ENCODE measurements at places on chromosomes 12 and 14.

GRCh38 chr12:77133566-77133965 lies 68.2 kb upstream of the E2F7 start:
- no peak for DNase-seq

- no peak for DNase-seq
Measured at GRCh38 chr12:123599310-123599709, 2.6 kb upstream of the DDX55 start.

- no peak for DNase-seq
Measured at GRCh38 chr12:78917513-78917912, 52.9 kb downstream of the SYT1 start.

- no peak for DNase-seq
Measured at GRCh38 chr12:79378496-79378895, 312.3 kb downstream of the PAWR start.

- no peak for DNase-seq
Measured at GRCh38 chr12:85468356-85469157, 188.5 kb downstream of the ALX1 start.

DNA sequence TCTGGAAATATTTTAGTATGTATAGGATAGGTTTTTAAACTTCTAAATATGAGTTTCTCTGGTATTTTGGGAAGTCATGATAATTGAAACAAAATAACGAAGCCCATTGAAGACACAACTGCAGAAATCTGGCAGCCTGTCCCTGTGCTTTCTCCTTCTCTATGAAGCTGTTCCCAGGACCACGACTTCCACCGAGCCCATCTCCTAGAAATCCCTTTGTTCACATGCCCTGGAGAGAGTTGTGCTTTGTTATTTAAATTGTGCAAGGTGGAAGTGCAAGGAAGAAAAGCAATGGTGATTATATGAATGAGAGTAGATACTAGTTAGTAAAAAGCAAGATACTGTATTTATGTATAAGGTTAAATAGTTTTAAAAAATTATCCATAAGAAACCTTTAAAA lies 32.2 kb downstream of the STK38L start:
- no peak for DNase-seq

DNA sequence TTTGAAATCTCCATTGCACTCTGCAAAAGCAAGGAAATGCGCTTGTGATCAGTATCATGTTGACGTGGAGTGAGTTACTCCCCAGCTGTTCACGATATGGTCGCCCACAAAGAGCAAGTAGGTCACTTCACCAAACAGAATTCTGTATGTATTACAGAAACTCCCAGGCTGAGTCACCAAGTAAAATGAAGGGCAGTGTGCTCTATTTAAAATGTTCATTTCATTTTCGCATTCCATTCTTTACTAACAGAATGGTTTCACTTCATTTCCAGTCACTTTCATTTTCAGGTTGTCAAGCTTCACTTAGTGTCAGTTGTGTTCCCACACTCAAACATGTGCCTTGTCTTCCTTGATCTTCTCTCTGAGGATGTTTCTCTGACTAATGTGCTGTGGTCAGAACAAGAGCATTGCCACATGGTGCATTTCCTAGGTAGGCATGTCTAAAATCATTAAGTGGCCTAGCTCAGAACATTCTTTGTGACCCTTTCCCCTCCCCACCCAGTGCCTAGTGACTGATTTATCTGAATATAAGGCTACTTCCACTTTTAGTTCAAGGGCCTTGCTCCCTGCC lies 391.2 kb downstream of the RAD51B start:
- no peak for DNase-seq

GRCh38 chr14:62006116-62006731 lies 244.0 kb downstream of the SNAPC1 start:
- DNase-seq = no peak

DNA sequence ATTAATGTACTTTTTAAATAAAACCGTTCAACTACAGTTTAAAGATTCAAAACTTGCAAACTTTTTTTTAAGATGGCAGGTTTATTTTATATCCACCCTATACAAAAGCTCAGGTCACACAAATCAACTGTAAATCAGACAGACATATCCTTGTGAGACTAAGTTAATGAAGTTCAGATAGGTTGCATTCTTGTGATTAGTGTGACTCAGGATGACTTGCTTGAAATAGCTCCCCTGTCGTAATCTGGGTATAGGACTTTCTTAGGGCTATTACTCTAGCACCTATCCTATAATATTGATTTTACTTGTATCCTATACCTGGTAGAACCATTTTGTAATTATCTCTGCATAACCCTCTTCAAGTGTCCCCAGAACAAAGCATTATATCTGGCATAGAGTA lies 9.5 kb upstream of the PRKD1 start:
- no peak for DNase-seq

DNA sequence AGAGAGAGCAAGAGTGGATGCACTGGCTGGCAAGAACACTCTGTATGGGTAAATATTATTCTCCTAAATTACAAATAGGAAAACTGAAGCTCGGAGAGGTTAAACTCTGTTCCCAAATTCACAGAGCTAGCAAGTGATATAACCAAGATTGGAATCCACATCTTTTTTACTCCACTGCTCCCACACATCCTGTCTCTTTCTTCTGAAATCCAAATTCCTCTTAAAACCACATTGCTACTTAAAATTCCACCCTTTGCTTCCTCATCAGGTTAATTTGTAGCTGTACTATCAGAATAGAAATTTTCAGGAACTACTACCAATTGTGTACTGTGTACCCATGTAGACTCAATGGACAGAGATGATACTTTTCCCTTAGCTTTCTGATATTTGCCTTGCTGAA lies 74.4 kb downstream of the ARMH4 start:
- DNase-seq = no peak

DNA sequence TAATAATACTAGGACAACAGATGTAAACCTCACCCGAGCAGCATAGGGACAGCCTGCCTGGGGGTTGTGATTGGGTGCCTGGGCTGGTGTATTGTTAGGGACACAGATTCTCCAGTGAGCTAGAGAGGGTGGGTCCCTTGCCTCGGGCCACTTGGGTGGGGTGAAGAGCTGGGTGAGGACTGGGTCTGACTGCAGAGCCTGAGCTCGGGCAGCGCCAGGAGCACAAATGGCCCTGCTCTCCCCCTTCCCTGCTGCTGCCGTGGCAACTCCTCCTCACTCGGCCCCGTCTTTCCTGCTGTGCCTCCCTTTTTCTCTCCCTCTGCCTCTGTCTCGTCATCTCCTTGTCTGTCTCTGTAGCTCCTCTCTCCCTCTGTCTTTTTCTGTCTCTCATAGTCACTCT lies 115.4 kb downstream of the GLT1D1 start:
- DNase-seq = no peak

DNA sequence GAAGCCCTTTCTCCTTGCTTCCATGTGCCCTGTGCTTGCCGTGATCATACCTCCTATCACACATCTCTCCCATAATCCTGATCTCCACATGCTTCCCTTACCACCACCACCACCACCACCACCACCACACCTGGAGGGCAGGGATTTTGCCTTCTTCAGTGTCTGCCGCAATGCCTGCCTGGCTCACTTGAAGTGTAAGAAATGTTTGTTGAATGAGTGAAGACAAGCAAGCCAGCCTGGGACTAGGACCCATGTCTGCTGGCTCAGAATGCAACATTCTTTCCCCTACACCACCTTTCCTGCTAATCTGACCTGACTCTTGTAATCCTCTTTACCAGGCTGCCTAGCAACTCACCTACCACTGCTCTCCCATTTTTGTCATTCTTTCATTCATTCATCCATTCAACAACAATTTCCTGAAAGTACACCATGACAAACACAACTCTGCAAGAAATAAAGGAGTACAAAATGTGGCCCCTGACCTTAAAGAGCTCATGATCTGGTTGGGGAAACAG lies 3.5 kb upstream of the NID2 start:
- DNase-seq = no peak

DNA sequence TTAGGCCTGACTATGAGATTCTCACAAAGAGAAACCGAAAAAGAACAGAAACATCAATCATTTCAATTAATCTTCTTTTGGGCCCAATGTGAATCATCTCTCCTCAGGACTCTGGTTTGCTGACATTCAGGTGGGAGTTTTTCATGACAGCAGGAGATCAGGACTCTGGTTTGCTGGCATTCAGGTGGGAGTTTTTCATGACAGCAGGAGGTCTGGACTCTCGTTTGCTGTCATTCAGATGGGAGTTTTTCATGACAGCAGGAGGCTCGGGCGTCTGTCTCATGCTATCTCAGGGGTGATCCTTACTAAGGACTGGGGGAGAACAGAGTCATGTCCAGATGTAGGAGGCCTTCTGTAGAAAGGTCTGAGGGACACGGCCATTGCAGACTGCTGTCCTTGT lies 40.1 kb upstream of the PARP11 start:
- DNase-seq = no peak

- no peak for DNase-seq
Measured at GRCh38 chr14:23145794-23146350, 26.8 kb upstream of the CEBPE start.

DNA sequence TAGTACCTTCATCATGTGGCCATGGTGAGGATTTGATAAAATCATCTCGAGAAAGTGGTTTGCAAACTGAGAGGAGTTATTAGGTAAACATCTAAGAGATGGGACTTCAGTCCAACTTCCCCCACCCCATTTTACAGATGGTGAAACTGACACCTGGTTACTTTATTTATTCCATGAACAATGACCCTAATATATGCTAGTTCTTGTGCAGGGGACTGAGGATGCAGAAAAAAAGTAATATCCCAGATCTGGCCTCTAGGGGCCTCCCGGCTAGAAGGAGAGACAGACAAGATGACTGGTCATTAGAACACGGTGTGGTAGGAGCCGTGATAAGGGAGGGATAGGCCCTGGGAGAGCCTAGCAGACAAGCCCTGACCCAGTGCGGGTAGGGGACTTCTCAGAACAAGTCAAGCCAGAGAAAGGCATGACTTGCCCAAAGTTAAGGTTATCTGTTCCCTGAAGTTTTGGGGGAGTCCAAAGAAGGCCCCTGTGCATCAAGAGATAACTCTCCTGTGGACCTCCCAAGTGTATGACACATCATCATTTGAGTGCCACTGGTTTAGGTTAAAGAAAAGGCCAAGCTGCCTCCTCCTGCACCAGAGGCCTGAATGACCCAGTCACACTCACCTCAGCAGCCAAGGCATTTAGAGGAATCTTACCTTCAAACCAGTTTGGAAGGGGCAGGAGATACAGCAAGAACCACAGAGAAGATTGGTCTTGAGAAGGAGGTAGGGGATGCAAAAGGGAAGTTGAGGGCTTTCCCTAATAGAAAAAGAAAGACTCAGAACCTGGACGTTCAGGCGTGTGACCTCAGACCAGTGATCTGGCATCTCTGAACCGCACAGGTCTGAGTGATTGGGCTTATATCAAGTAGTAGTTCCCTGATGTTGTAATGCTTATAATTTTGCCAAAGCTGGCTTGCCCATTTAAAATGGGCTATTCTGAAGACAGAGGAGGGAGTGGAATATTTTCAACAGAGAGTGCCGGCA lies 1.6 kb downstream of the CMKLR1 start:
- DNase-seq = no peak

DNA sequence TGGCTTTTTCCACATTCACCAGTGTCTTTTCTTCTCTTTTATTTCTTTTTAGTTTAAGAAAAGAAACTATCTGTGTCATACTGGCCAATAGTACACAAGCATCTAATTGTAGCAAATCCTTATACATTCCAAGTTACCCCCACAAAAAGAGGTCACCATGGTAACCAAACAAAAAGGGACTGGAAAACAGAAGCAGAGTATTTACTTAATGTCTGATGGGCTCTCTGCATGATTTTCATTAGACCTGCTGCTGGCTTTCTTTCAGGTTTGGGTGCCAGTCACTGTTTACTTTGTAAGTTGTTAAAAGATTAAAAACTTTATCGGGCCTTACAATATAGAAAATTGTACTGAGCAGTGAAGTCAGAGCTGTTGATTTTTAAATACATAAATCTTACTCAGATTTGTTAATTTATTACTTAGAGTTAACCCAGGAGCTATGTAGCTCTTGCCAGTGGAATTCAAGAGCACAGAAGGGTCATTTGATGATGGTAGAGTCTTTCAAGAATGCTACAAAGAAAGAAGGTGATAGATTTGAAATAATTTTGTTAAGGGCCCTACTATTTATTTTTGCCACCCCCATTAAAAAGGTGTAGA lies 123.9 kb downstream of the BRMS1L start:
- no peak for DNase-seq

DNA sequence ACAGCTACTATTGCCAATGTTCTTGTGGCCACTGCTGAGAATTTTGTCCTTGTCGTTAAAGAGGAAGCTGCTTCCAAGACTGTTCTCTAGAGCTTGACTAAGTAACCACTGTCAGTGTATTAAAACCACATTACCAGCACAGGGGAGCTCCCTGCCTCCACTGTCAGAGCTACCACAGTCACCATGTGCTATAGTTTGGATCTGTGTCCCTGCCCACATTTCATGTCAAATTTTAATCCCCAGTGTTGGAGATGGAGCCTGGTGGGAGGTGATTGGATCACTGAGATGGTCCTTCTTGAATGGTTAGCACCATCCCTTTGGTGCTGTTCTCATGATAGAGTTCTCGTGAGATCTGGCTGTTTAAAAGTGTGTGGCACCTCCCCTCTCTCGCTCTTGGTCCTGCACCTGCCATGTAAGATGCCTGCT lies 23.2 kb upstream of the RAP1B start:
- no peak for DNase-seq

DNA sequence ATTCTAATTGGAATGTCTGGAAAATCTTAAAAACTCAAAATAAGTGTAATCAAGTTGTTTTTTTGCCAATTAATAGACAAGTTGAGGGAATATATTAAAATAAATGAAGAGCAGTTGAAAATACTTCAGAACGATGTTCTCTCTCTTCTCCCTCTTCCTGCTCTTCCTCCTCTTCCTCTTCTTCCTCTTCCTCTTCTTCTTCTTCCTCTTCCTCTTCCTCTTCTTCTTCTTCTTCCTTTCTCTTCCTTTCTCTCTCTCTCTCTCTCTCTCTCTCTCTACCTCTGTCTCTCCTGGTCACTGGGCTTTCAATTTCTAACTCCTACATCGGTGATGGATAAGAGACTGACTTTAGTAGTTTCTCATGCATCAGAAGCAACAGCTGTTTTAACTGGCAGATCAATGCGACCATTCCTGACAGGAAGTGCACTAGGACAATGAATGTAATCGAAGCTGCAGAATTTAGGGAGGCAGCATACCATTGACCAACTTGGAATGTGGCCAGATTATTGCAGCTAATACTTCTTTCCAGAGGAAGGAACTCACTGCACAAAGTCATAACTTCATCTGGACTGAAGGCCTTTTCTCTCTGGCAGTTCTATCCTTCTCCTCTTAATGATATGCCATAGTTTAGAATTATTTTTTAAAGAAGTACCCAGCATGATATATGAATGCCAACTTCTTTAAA lies 13.8 kb upstream of the TMTC2 start:
- DNase-seq = no peak

GRCh38 chr14:88437658-88438057 lies 52.2 kb downstream of the SPATA7 start:
- no peak for DNase-seq

DNA sequence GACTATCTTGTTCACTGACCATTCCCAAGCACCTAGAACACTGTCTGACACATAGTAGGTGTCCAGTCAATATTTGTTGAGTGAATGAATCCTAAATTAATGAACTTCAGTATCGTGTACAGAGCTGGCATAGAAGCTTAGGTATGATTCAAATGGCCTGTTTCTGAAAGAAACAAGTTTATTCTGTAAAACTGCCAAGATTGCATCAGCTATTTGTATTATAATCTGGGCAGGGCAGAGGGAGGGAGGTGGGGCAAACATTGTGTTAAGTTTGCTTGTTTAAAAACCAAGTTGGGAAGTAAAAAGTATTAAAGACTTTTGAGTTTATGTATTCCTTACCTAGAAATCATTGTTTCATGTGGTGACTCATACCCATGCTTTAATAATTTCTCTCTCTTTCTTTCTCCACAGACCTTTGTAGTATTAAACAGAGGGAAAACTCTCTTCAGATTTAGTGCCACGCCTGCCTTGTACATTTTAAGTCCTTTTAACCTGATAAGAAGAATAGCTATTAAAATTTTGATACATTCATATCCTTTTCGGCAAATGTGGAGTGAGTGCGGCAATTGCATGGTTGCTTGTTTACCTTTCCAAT lies 92.8 kb downstream of the SCN8A start:
- no peak for DNase-seq
